ENCODE measurements at places on chromosomes 11 and 22.

DNA sequence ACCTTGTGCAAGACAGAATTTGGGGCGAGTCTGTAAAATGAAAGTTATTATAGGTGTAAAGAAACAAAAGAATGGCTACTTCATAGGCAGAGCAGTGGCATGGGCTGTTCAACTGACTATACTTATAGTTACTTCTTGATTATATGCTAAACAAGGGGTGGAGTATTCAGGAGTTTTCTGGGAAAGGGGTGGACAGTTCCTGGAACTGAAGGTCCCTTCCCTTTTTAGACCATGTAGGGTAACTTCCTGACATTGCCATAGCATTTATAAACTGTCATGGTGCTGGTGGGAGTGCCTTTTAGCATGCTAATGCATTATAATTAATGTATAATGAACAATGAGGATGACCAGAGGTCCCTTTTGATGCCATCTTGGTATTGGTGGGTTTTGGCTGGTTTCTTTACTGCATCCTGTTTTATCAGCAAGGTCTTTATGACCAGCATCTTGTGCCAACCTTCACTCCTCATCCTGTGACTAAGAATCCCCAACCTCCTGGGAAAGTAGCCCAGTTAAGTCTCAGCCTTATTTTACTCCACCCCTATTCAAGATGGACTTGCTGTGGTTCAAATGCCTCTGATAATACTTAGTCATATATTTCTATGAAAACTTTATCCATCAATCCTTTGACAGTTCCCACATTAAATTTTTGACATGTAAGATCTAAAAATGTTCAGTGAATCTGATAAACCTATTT is 118.6 kb downstream of the ARHGAP42 start:
- DNase-seq, result no peak

DNA sequence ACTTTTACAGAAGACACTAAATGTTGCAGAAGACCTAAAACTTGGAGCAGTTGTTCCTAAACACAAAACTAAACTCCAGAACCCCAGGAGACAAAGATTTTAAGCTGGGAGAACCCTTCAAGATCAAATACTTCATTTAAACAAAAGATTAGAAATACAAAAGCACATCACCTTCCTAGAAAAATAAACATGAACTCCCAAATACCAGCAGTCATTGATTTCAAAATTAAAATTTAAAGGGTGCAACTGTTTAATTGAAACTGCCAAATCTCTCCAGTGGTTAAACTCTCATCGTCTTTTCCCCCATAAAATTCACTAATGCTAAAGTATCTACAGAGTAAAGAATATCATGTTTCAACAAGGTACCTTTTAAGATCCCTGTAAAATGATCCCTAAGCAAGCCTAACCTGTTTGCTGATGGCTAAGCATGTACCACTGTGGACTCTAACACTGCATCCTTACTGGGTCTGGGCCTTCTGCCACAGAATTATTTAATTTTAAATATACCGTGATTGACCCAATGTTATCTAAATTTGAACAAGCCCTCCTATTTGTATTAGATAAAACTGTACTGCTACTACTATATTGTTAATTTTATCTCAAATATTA is 53.7 kb upstream of the CCDC34 start:
- no peak for DNase-seq

DNA sequence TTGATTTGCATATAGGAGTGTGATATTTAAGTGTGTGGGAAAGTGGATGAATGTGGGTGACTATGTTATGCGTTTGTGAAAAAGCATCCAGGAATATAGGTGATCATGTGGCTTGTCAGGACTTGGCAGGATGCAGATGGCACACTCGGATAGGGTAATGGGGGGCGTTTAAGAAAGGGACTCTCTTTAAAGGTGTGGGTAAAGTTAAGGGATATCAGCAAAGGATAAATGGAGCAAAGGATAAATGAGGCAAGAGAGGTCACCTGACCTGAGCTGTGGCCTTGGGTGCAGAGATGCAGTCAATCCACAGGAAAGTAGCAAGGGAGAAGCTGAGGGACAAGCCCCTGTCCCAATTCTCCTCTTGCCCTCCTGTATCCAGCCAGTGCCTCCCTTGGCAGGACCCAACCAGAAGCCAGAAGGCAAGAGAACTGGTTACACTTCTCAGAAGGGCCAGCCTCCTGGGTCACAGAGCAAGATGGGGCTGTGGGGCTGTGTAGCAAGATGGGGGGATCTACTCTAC is 47.5 kb upstream of the GRAMD1B start:
- no peak for DNase-seq

DNA sequence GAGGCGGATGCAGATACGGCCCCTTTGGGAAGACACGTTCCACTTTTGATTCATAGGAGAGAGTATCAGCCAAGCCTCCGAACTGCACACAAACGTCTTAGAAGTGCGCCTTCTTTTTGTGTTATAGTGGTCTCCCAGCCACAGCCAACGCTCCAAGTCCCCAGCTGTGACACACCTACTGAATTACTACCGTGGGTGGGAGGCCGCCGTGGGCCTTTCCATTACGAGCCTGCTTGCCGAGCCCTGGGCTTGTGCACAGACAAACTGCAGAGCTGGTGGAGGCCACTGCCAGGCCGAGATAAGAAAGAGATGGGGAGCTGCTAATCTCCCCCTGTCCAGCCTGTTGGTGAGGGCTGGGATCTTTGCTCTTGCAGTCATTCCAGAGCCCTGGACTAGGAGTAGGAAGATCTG is 761 bp downstream of the HMBS start:
- no peak for DNase-seq

GRCh38 chr11:103661185-103661584 is 375.3 kb upstream of the DDI1 start:
- DNase-seq, result no peak

DNA sequence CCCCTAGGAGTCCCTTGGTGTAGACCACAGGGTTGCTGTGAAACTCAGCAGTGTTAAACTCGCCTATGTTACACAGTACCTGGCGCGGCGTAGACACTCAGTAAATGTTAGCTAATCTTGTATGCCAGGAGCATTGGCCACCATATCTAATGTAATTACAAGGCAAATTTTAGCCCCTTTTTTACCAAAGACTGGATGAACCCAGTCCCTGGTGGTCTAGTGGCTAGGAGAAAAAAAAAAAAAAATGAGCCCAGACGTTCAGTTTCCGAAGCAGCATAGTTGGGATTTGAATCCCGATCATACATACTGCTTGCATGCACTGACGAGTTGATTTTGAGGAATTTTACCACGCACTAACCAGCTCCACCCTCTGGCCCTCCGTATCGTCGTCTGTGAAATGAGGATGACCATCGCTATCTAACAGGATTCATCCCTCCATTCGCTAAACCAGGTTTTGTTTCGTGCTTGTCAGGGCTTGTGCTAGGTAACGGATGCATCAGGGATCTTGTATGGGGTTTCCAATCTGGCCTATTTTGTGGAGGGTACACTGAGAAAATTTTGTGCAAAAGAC is 688 bp downstream of the PTS start:
- no peak for DNase-seq

- no peak for DNase-seq
Measured at GRCh38 chr11:32039149-32039548, 51.7 kb upstream of the RCN1 start.

DNA sequence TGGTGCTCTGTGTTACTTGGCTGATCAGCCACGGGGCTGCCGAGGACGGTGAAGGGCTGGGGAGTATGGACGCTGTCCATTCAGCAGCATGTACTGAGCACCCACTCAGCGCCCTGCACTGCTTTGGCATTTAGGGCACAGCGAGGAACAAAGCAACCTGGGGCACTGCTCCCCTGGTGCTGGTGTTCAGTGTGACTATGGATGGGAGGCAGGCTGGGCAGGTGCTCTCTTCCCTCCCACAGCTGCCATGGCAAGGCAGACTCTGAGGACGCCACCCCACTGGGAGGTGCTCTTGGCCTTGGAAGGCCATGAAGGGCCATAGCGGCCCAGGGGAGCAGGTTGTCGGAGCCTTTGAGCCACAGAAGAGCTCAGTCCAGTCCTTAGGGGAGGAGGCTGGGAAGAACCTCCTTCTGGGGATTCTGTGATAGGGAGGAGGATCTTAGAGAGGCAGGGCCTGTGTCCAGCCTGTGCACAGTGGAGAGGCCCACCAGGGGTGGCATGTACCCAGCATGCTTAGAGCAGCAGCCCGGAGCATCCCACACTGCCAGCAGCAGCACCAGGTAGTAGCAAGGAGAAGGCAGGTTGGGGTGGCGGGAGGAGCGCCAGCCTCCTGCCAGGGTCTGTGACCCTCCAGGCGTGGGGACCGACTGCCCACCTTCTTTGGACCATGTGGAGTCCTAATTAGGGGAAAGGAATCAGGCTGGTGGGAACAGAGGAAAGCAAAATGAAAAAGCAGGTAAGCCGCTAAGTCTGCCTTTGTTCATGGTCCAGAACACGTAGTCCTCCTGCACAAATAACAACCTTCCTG is 141.8 kb downstream of the MPPED1 start:
- DNase-seq, result no peak

- no peak for DNase-seq
Measured at GRCh38 chr11:59198726-59199125, 14.0 kb downstream of the MPEG1 start.

GRCh38 chr11:41795004-41795403 is 335.6 kb upstream of the LRRC4C start:
- no peak for DNase-seq
